ENCODE measurements at places on chromosomes 2 and 18.

GRCh38 chr2:208039376-208040110 lies 14.2 kb upstream of the PLEKHM3 start:
- no peak for DNase-seq

DNA sequence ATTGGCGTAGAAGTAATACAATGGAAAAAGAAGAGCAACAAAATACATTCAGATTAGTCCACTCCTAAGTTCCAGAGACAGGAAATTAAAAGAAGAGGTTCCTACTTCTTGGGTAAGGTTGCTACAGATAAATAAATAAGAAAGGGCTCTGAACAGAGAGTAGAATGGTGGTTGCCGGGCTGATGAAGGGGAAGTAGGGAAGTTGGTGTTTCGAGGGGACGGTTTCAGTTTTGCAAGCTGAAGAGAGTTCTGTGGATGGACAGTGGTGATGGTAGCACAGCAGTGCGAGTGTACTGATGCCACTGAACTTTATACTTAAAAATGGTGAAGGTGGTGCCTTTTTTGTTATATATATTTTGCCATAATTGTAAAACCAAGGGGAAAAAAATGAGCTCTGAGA lies 48.2 kb downstream of the CABYR start:
- DNase-seq: no peak

DNA sequence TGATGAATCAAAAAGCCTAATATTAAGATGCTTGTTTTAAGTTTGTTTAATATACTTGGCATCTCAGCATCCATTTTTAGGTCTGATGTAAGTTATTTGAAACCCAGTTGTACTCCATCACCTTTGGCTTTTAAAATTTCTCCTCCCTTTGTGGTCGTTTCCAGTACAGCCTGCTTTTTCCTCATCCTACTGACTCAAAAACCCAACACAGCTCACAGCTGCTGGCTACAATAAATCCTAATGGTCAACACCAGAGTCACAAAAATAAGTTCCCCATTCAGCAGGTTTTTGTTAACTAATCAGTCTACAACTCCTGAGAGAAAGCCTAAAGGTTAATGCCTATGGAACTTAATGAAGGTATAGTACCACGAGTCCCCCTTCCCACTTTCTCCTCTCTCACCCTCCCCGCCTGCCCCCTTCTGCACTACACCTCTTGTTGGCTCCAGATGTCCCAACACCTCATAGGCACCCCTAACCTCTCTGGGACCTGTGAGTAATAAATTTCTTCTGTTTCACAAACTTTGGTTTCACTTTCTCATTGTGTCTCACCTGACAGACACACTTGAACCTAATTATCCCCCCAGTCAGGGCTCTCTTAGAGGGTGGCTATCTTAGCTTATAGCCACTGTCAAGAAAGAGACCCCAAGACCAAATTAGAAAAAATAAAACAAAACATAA lies 148.6 kb downstream of the GALNT1 start:
- DNase-seq: no peak

- no peak for DNase-seq
These were observed 340 bp downstream of the SLC40A1 start for GRCh38 chr2:189580241-189580651.

- DNase-seq: no peak
These were observed 19.0 kb upstream of the ESPNL start for GRCh38 chr2:238081150-238081549.

GRCh38 chr18:58513615-58514335 lies 115.1 kb downstream of the ALPK2 start:
- no peak for DNase-seq

GRCh38 chr2:19559596-19560240 lies 201.3 kb upstream of the OSR1 start:
- no peak for DNase-seq

- DNase-seq: no peak
These were observed 99.2 kb upstream of the PTPRM start for GRCh38 chr18:7467708-7468466.

- DNase-seq: no peak
These were observed 62.4 kb upstream of the ATIC start for GRCh38 chr2:215249501-215249900.

- no peak for DNase-seq
These were observed 61.9 kb downstream of the PUM2 start for GRCh38 chr2:20288642-20289340.

GRCh38 chr2:18750672-18751554 lies 161.5 kb upstream of the NT5C1B start:
- DNase-seq: no peak

- no peak for DNase-seq
These were observed 33.2 kb upstream of the RMND5A start for GRCh38 chr2:86686905-86687304.

GRCh38 chr2:70388128-70388527 lies 86.3 kb upstream of the FAM136A start:
- no peak for DNase-seq

GRCh38 chr18:75204732-75205513 lies 4.0 kb downstream of the PTGR3 start:
- DNase-seq: no peak

GRCh38 chr2:195912079-195912478 lies 156.6 kb downstream of the DNAH7 start:
- DNase-seq: no peak
